ENCODE measurements at places on chromosomes 13 and 19. TPM values are rescaled to one million over a fixed set of nuclear protein-coding genes. Genes with fewer than 3 reads are reported as not detected.

- DNase-seq: no peak
Measured at GRCh38 chr13:64639206-64639605, 2590.9 kb downstream of the PCDH9 start.

GRCh38 chr13:61728471-61728870 lies 312.8 kb upstream of the PCDH20 start:
- no peak for DNase-seq

FSD1 gene
- total RNA-seq: not detected

IRGC gene
- not detected for total RNA-seq

GRCh38 chr13:105089858-105090643 lies 1445.4 kb downstream of the EFNB2 start:
- DNase-seq: no peak

DNA sequence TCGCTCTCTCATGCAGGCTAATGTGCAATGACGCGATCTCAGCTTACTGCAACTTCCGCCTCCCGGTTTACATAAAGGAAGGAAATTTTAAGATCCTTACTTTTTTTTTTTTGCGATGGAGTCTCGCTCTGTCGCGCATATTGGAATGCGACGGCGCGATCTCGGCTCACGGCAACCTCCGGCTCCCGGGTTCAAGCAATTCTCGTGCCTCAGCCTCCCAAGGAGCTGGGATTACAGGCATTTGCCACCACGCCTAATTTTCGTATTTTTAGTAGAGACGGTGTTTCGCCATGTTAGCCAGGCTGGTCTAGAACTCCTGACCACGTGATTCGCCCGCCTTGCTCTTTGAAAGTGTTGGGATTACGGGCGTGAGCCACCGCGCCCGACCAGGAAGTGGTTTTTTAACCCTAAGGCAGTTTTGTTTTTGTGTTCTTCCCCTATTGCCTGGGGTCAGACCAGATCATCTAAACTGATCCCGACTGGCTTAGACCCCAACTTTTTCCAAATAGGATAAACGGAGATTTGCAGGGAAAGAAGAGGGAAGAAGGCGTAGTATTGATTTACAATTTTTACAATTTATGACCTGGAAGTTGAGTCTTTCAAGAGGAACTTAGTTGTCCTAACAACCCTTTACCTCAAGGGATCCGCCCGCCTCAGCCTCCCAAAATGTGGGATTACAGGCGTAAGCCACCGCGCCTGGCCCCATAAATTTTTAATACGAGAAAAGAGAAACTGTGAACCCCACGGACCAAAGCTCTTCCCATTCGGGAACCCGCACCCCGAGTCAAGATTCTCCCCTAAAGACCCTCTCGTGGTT lies 142.0 kb downstream of the ZNF737 start:
- DNase-seq: peak; percentile 70

ZNF536 gene
- total RNA-seq: 6.4 TPM

DNA sequence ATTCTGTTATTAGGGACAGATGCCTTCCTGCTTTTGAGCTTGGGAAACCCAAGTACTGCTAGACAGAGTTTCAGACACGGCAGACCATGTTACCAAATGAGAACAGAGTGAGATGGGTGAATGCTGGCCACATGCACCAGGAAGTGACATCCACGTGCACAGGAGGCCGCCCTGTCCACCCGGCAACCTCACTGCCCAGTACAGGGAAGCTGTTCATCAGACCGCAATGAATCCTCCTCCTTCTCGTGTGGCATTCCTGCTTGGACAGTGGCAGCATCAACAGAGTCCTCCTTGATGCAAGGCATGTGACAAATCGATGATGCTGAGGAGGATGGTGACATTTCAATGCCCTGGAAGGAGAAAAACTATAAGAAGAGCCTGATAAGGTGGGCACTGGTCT lies 191.0 kb upstream of the SOX1 start:
- DNase-seq: no peak

- DNase-seq: no peak
Measured at GRCh38 chr13:50449465-50449864, 394.0 kb downstream of the DLEU7 start.

GRCh38 chr13:73625562-73626339 lies 508.5 kb downstream of the KLF12 start:
- no peak for DNase-seq

DNA sequence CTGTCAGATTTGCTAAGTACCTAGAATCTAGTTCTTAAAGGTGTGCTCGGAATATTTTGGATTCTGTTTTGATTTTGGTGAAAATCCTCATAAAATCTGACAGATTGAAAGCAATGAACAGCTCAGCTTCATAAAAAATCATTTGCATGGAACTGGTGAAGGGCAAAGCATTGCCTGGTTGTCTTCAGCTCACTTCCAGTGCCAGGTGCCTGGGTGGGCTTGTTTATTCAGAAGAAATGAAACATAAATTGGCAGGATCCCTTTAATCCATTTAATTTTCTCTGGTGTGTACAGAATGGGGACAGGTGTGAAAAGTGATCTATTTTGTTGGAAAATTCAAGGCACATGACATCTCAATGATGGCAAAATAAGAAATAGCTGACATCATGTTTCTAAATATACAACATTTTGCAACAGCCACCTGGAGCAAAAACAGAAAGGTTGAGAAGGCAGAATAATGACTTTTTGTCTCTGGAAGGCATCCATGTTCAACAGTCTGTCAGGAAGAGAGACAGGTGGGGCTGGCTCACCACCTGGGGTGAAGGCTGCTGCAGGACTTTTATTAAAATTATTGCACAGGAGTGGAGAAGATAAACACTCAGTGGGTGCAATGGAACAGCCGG lies 52.2 kb downstream of the RFC3 start:
- no peak for DNase-seq

Measured in left ventricle myocardium superior (tissue), 1 donor.